ENCODE measurements at places on chromosomes 16 and 17.

DNA sequence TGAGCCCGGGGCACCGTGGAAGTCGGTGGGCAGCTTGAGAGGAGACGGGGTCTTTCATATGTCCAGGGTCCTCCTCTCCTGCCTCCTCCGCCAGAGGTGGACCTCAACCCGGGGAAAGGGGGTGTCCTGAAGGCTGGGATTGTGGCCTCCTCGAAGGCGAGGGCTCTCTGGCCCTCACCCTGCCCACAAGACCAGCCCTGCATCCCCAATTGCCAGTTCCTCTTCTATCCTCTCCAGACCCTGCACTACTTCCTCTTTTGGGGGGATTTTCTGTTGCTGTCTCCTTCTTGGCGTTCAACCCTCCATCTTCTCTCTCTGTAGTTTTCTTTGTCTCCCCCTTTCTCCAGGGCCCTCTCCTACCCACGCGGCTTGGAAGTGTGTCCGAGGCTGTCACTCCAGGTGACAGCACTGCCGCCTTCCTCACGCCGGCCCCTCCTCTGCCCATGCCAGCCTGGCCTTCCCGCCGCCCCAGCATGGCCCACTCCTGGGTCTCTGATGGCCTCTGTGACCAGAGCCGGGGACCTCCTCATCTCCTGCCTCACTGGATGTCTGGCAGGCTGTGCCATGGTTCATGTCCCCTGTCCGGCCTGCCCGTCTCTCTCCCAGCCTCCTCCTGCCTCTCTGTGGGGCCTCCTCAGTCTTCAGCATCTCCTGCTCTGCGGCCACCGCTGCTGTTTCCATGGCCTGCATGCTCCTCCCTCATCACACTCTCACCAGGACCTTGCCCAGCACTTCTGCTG is 2.4 kb upstream of the ITGAX start:
- no peak for DNase-seq

GRCh38 chr17:40541060-40541872 is 24.0 kb downstream of the CCR7 start:
- DNase-seq = no peak

- no peak for DNase-seq
Observed at GRCh38 chr16:3856367-3857141, 24.0 kb downstream of the CREBBP start.

GRCh38 chr17:43599046-43599395 is 52.9 kb upstream of the ETV4 start:
- DNase-seq = no peak

DNA sequence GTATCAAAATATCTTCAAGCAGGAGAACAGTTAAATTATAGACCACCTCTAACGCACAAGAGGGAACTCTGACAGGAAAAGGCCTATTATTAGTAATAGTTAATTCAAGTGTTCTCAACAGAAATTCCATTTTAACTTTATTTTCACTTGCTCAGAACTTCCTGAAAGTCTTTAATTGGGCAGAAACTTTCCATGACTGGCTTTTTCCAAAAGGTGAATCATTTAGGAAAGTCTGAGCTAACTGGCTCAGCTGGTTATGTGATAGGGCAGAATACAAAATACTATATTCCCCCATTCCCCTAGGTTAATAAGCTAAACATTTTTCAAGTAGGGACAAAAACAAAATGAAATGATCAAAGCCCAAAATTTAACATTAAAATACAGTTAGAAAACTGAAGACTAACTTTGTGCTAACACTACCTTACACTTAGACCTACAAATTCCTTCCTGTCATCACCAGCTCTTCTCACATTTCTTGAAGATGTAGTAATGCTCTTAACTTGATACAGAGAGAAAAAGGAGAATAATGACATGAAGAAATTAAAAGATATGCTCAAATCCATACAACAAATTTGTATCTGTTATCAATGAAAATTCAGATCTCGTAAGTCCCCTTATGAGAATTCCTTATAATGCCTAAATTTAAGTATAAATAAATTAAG is 31.0 kb downstream of the CFDP1 start:
- no peak for DNase-seq

- DNase-seq = no peak
Observed at GRCh38 chr17:30808785-30809286, 15.7 kb downstream of the CRLF3 start.

DNA sequence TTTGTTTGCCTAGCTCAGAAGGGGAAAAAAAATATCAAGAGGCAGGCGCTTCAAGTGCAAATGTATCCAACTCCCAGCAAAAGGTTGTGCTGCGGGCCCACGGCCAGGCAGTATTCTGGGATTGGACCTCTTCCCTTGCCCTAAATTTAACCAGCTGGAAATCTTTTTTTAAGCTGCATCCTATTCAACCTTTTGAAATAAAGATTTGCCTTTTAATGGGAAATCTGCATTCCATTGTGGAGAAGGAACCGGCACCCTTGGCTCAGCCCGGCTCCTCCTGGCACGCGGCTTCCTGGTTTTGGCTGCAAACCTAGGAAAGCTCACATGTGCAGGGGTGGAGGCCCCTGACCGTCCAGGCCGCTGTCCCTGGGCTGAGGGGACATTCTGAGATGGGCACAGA is 38.8 kb upstream of the ENPP7 start:
- no peak for DNase-seq

DNA sequence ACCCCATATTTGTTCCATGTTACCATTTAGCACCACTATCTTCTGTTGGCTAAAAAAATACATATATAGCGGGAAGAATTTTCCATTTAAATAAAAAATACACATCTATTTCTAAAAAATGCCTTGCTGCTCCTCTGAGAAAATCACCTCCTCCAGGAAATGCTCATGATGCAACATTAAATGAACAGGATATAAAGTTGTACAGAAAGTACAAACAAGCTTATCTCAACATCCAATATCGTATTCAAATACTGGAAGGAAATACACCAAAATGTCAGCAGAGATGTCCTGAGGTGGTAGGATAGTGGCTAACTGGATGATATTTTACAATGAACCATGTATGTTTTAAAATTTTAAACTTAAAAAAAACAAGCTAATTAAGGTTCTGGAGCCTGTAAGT is 21.3 kb downstream of the GNA13 start:
- no peak for DNase-seq

DNA sequence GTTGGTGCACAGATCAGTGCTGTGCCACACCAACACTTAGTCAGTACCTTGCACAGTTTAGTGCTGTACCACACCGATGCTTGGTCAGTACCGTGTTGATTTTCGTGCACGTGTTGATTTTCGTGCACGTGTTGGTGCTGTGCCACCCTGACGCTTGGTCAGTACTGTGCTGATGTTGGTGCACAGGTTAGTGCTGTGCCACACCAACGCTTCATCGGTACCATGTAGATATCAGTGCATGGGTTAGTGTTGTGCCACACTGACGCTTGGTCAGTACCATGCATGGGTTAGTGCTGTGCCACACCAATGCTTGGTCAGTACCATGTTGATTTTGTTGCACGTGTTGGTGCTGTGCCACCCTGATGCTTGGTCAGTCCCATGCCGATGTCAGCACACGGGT is 103.5 kb downstream of the NPIPB11 start:
- DNase-seq = no peak

GRCh38 chr17:27236717-27237315 is 57.1 kb upstream of the WSB1 start:
- DNase-seq = peak; percentile 54

- DNase-seq = no peak
Observed at GRCh38 chr17:70096861-70097260, 21.8 kb downstream of the KCNJ16 start.

GRCh38 chr16:89369266-89369895 is 121.0 kb downstream of the ANKRD11 start:
- no peak for DNase-seq

DNA sequence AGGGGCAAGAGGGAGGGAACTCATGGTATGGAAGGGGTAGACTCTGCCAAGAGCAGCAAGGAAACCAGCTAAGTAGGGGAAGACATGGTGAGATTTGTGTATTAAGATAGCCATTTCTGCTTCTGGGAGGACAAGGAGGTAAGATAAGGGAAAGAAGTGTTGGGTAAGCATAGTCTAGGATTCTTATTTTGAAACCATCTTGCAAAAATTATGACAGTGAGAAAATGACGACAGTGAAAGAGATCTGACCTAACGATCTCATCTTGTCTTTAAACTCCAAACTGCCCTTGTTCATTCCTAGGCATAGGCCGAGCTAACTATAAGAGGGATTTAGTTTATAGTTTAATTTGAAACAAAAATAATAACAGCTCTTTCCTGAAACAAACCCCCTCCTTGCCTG is 5.6 kb upstream of the RBL2 start:
- no peak for DNase-seq

GRCh38 chr17:62140376-62140775 is 75.3 kb upstream of the MED13 start:
- DNase-seq = no peak

DNA sequence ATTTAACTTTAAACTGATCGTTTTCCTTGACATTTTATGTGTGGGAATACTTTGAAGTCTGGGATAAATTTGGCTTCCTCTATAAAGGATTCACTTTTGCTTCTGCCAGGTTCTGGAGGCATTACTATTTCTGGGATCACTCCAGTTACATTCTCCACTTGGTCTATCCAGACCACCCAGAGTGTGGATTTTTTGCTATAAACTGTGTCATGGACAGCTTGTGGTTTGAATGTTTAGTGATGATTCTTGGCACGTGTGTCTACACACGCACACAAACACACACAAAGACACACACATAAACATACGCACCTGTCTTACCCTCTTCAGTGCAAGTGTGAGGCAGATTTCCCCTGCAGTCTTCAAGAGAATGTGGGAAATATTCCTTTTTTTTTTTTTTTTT is 27.4 kb upstream of the MSI2 start:
- DNase-seq = no peak

- no peak for DNase-seq
Observed at GRCh38 chr17:48241770-48242497, 134.4 kb downstream of the SNX11 start.

DNA sequence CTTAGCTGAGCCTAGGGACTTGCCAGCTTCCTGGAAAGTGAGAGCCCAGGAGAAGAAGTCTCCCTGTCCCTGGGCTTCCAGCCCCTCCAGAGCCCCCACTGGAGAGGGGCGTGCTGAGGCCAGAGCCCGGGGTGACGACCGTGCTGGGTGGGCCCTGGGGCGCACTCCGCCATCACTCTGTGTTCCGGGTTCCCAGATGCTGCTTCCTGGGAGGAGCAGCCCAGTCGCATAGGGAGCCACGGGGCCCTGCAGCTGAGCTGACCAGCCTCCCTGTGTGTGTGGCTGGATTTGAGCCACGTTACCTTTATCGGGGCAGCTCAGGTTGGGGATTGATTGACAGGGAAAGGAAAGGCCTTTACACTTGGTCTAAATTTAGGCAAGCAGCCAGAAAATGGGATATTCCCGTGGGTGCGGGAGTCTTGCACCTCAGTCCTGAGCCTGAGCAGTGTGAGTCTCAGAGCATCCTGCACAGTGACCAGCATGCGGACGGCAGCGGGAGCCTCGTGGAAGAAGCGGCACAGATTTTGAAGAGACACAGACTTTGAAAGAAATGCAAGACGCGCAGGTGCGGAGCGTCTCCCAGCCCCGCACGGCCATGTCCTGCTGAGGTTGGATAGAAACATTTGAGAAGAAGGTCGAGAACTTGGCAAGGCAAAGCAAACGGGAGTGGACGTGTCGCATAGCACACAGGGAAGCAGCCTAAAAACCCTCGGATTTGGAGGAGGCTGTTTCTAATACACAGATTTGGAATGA is 51.3 kb upstream of the ZNF750 start:
- DNase-seq = no peak

GRCh38 chr17:3805581-3805980 is 4.6 kb upstream of the ITGAE start:
- no peak for DNase-seq

DNA sequence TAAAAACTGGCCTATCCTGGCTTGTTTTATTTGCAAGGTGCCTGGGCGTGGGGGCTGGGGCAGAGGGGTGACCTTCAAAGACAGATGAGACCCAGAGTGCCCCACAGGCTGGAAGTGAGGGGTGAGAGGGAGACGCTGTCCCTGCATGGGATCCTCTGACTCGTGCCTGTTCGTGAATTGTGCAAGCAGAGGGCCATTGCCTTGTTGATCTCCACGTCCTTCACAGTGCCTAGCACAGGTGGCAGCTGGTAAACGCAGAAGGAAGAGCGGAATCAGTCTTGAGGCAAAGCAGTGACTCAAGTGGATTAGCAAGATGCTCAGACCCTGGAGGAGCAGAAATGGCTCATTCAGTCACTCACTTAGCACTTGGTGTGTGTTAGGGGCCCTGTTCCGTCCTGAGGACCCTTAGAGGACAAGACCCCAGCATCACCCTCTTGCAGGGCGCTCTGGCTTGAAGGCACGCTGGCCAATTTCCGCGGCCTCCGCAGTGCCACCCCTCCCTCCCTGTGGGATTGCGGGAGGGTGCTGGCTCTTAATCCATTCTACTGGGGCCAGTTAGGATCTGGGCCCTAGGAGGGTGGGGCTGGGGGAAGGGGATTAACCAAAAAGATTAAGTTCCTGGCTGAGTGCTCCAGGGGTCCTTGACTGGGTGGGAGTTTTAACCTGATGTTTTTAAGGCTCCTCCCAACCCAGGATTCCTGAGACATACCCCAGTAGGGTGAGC is 151.2 kb downstream of the CCDC182 start:
- no peak for DNase-seq

- DNase-seq = no peak
Observed at GRCh38 chr16:31200821-31201568, 1.6 kb downstream of the PYCARD start.

DNA sequence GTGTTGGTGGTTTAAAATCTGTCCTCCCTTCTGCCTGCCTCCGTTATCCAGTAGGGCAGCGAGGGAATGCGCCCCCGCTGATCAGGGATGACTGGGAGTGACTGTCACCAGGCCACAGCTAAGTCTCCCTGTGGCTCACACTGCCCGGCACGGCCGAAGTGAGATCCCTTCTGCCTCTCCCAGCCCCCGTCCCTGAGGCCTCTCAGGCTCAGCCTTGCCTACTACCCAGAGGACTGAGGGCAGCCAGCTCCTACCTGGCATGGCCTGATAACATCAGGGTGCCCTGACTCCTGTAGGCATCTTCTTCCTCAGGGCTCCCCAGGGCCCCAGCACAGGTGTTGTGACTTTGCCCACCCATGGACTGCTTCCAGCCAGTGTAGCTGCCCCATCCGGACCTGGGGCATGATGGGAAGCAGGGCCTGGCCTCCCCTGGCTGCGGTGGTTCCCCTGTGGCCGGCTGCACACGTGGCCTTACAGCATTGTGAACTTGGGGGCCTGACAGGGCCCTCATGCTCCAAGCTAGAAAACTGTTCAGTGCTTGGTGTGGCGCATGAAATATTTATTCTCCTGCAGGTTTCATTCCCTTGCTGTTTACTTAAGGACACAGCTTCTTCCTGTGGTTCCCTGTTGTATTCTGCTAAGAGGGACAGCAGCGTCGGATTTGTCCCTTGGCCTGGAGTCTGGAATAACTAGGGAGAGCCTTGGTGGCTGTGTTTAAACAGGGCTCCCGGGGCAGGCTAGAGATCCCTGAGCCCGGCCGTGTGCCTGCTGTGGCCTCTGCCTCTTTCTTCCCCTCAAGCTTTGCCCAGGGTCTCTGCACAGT is 30.0 kb downstream of the GINS2 start:
- DNase-seq = no peak

DNA sequence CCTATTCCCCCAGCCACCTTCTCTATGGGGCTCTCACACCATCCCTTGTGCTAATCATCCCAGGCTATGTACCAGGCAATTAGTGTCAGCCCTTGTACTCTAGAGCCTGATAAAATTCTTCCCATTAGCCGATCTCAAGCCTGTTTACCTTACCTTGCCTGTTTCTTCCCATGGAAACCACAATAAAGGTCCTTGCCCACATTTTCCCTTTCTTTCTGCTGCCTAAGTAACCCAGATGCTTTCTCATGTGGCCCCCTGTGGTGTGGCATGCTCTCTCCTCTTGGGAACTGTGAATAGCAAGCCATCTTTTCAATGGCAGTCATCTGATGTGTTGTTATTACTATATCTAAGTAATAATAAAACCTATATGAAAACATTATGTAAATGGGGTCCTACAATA is 265.8 kb upstream of the ELAC2 start:
- no peak for DNase-seq
